Activated CD8-positive, alpha-beta memory T cell treated with anti-CD3 and anti-CD28 coated beads, Interleukin-2, amount 10 ng/mL, durations not matched to agents 7 days and 5 days (primary cell): ENCODE measurements at places on chromosomes 11 and 22. TPM values are rescaled to one million over a fixed set of nuclear protein-coding genes. Genes with fewer than 3 reads are reported as not detected.
A peak's percentile ranks its signal among the peaks of the same experiment; 100 is the strongest.

Gene CDC45
- total RNA-seq: 104 TPM

Gene SGSM1
- 0.09 TPM for total RNA-seq

Gene FAT3
- not detected for total RNA-seq

Gene MS4A6A
- total RNA-seq: not detected

Gene PRG3
- total RNA-seq: not detected

Gene GLB1L2
- total RNA-seq: 1.3 TPM

Gene TBC1D10A
- total RNA-seq: 32.2 TPM

Gene ASRGL1
- total RNA-seq: 9.0 TPM

Gene LIF
- total RNA-seq: 304 TPM

Gene SLC29A2
- 7.6 TPM for total RNA-seq

Gene HBG2
- total RNA-seq: not detected

Gene C11orf21
- 28.3 TPM for total RNA-seq

Gene IL17REL
- not detected for total RNA-seq

Gene CRYBB3
- 0.52 TPM for total RNA-seq

Gene OR51S1
- not detected for total RNA-seq

DNA sequence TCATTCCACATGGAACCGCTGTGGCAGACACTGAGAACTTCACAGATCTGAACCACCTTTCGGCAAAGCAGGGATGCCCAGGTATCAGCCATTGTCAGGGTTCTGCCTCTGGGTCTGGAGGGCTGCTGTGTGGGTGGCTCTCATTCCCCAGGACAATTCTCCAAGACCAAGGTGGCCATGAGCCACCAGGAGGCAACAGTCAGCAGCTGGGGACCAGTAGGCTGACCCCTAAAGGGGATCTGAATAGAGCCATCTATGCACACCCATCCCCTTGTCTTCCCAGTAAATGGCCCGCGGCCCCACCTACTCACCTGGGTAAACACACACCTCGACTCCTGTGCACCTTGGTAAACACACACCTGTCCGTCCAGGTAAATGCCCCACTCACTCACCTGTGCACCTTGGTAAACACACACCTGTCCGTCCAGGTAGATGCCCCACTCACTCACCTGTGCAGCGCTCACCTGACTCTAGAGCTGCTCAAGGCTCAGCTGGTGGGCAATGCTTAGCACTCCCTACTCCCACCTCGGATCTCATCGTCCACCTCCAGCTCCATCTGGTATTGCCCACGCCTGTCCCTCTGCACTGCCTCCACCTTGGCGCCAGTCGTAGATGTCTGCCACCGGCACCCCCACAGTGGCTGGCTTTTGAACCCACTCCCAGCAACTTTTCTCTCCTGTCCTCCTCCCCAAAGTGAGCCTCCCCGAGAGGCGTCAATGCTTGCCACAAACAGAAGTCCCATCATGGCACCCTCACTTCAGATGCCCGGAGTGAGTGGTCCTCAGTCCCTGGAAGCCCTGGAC lies 10.2 kb downstream of the SLC25A1 start:
- no peak for DNase-seq

- DNase-seq: no peak
Observed at GRCh38 chr22:20533879-20534265, 26.5 kb downstream of the MED15 start.

DNA sequence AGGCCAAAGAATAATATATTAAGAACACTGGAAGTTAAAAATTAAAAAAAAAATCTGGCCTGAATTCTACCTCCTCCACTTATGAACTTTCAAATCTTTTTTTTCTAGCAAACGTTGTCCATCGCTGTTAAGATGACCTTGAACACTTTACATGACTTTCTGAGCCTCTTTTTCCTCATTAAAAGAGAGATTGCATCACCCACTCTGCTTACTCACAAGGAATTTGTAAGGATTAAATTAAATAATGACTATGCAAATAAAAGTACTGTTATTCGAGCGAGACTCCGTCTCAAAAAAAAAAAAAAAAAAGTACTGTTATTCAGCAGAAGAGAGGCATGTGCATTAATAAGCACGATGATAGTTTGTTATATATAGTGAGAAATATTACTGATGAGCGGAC lies 285.1 kb upstream of the CCDC90B start:
- DNase-seq: no peak

GRCh38 chr11:36452961-36453360 lies 57.1 kb downstream of the TRAF6 start:
- DNase-seq: no peak

GRCh38 chr11:14224395-14224794 lies 134.6 kb downstream of the RRAS2 start:
- DNase-seq: no peak

DNA sequence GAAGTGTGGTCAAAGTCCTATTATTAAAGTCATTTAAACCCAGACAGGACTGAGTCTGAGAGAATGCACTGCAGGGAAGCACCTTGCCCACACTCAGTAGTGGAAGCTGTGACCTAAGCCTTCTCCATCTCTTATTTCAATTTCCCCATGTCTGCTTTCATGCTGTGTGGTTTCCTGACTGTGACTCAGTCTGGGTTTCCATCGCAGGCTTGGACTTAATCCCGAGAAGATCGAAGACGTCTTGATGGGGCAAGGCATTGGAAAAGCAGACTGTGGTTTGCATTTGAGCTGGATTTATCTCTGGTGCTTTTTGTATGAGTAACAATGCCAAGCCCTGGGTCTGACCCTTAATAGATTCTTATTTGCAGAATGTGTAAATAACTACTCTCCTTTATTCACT lies 238.9 kb downstream of the NTM start:
- DNase-seq: no peak

DNA sequence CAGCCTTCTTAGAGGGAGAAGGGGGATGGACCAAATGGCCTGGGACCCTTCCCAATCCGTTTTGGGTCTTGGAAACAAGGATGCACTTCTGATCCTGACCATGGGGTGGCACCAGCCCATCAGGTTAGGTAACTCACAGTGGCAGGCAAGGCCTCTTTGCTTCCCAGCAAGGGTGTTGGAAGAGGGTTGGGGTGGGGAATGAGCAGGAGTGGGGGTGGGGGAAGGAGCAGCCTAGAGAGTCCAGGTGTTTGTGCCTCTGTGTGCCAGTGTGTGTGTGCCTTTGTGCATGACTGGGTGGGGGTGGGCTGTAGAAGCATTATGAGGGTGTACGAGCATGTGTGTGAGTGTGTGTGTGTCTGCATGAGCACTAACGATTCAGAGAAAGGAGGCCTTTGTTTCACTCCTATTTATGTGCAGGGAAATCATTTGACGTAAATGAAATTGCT lies 213.1 kb downstream of the INSC start:
- DNase-seq: no peak

DNA sequence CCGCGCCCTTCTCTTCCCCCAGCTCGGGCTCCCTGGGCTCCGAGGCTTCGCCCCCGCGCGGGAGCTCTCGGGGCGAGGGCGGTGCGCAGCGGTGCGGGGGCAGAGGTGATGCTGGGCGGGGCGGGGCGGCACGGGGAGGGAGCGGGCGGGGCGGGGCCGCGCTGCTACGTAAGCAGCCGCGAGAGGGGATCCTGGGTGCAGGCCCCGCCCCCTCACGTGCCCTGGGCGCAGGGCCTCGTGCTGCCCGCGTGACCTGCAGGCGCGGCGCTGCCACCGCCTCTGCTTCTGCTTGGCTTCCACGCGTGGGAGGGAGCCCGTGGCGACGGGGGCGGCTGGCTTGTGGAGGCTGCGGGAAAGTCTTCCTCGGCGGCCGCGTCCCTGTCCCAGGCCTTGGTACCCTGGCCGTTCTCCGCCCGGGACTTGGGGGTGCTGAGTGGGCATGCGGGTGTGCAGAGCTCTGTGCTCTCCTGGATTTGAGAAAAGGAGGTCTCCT lies 132.6 kb upstream of the HSD17B12 start:
- no peak for DNase-seq

DNA sequence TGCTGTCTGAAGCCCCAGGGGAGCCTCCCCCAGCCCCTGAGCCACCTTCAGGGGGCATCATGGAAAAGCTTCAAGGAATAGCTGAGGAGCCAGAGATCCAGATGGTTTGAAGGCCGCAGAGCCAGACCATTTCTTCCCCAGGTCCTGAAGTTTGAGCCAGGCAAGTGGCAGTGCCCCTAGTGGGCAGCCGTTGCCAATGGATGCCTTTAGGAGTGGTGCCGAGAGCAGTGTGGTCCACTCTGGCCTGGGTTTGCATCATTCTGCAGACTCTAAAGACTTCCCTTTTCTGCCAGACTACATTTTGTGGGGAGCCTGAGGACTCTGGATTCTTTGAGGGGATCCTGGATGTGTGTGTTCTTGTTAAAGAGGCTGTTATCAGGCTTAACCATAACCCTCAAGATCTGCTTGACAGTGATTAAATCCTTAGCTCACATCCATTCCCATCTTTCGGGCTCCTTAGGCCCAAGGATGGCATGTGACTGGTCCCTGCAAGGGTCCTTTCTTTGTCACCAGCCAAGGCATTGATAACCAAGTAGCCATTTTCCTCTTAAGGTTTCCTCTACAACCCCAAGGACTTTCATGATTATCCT lies 13.1 kb downstream of the HINFP start:
- no peak for DNase-seq

- DNase-seq: no peak
Observed at GRCh38 chr11:12897390-12897789, 111.7 kb upstream of the RASSF10 start.

DNA sequence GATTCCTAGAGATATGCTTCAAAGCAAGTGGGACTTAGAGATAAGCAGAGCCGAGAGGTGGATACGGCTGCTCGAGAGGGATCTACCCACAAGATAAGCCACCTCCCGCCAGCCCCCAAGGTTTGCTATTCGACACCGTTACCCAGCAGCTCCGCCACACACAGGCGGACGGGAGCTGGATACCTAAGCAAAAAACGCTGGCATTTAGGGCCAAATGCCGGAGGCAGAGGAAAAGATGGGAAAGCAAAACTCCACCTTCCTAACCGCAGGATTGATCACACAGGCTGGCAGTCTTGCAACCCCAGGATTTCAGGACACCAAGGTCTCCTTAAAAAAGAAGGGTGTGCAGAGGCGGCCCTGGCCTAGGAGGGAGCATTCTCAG lies 709 bp downstream of the FTH1 start:
- peak; percentile 66 for DNase-seq

GRCh38 chr22:24398409-24398808 lies 29.0 kb upstream of the ADORA2A start:
- DNase-seq: no peak

DNA sequence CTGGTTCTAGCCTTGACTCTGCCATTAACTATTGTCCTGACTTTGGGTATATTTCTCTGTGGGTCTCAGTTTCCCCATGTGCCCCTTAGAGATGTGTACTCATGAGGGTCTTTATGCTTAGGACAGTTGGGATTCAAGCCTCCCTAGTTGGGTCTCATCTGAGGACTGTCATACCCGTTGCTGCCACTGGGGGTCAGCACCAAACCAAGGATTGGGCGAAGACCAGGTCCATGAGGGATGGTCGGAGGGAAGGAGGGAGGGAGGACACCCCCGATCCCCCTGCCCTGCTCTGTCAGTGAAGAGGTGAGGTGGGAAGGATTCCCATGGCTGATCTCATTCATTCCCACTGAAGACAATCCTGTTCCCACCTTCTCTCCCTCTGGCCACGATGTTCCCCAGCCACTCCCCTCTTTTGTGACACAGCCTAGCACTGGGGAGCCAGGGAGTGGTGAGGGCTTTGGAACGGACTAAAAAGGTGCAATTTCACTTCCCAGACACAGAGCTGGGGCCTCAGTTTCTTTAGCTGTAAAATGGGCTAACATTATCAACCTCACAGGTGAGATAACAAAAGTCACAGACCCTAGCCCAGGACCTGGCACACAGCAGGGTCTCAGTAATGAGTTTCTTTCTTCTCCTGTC lies 12.4 kb upstream of the KLHL35 start:
- DNase-seq: peak; percentile 78

GRCh38 chr22:46390652-46391301 lies 55.3 kb downstream of the TRMU start:
- DNase-seq: no peak

DNA sequence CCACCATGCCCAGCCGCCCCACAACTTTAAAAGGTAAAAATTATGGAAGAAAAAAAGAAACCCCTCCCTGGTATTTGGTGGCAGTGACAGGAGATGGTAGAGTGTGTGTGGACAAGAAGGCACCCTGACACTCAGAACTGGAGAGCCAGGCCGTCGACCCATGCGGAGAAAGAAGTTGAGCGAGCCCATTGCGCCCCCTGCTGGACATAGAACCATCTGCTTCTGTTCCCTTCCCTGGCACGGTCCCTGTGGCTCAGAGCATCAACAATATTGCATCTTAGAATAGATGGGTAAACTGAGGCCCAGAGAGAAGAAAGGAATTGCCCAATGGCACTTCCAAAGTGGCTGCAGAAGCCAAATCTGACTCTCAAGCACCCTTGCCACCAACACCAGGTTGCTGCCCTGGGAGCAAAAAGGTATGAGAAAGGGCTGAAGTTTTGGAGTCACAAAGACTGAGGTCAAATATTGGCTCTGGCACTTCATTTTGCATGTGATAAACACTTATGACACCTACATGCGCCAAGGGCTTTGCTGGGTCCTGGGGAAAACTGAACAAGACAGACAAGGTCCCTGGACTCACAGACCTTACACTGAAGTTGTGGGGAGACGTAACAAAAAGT lies 8.6 kb downstream of the MRPL11 start:
- peak; percentile 82 for DNase-seq

GRCh38 chr11:25065746-25066145 lies 568.9 kb downstream of the LUZP2 start:
- no peak for DNase-seq

GRCh38 chr11:12174477-12175143 lies 64.2 kb downstream of the MICAL2 start:
- no peak for DNase-seq

DNA sequence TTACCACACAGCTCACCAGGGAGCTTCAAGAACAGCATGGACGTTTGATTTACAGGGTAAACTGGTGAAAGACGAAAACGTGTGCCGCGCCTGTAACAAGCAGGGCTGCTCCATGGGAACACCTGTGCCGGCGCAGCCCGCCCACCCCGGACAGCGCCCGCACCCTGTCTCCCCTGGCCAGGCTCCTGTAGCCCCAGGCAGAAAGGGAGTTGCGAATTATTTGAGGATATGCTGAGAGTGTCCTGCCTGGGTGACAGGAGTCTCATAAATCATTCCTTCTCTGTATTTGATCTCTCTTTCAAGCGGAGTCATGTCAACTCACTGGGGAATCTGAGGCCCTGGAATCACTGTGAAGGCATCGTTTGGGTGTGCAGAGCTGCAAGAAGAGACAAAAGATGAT lies 804.3 kb downstream of the OPCML start:
- no peak for DNase-seq

DNA sequence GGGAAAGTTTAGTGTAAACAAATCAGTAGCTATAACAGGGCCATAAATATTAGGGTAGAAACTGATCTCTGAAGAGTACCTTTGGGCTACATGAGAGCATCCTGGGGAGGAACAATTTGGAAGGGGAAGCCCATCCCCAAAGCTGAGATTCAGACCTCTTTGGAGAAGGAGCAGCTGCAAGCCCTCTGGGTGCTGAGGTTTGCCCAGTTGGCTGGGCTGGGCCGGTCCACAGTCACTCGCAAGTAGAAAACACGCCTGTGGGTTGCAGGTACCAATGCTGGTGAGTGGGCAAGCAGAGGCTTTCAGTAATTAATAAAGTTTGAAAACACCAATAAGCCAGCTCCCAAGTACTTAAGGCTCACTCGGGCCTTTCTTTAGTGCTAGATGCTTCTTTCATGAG lies 124.5 kb downstream of the ARHGAP8 start:
- no peak for DNase-seq
